M059J (cell line): ENCODE measurements at places on chromosomes 2 and 18.

GRCh38 chr18:48488388-48488850 lies 50.4 kb upstream of the CTIF start:
- DNase-seq, result peak; percentile 98

GRCh38 chr18:73691118-73691517 lies 456.5 kb downstream of the FBXO15 start:
- peak; percentile 79 for DNase-seq

DNA sequence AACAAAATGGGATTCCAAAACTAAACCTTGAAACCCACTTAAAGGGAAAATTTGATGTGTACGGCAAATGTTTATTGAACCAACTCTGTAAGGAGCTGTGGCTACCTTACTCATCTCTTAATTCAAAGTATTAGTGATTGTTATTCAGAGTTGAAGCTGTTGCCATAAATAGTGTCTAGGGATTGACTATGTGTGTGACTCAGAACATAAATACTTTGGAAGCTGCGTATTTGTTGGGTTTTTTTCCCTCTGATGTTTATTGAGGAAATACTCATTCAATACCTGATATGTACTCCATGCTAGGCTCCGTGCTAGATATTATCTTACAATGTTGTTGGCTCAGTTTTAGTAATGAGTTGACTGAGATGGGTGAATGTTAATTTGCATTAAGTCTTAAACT lies 90.4 kb downstream of the PTRHD1 start:
- DNase-seq, result peak; percentile 93

DNA sequence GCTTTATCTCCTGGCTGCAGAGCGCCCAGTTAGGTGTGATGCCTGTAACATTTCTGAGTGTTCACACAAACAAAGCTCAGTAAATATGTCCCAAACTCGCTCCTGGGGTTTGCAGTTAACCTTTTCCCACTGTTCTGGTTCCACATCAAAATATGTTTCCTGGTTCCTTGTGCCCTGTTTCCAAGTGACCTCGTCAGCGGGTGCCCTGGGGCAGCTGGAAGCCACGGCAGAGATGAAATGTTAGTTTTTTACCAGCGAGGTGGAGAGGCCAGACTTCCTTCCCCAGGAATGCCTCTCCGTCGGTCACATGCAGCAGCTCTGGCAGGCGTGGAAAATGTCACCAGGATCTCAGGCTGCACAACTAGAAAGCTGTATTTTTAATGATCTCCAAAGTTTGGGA lies 18.2 kb downstream of the NFATC1 start:
- no peak for DNase-seq

GRCh38 chr2:108533832-108534583 lies at the start of gene LIMS1:
LIMS1 (plus strand) TSS chr2:108534470; CDS start chr2:108534563, 93 bp downstream.
- peak; percentile 93 for DNase-seq

DNA sequence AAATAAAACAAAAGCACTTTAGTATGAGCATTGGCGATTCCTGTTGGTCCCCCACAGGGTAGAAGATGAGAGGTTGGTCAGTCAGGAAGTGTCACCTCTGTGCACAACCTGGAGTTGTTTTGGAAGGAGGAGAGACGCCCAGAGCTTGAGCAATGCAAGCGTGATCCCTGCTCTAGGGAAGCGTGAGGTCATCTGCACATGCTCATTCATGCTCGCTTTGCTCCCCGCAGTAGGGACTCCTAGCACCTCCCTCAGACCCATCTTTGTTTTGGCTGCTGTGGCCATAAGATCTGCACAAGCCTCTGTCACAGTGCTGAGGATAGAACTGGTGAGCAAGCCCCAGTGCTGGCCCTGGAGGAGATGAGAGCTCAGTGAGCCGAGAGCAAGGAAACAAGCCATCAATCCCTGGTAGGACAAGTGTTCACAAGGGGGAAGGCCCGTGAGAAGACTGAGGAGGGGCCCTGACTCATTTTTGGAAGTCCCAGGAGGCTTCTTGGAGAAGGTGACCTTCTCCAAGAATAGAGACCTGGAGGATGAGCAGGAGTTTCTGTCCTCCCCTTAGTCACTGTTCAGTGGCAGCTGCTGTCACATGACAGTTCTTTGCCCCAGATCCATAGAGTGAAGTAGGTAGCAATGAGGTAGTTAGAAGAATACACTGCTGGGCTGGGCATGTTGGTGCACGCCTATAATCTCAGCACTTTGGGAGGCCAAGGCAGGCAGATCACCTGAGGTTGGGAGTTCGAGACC lies 13.3 kb upstream of the ATP8B1 start:
- no peak for DNase-seq

DNA sequence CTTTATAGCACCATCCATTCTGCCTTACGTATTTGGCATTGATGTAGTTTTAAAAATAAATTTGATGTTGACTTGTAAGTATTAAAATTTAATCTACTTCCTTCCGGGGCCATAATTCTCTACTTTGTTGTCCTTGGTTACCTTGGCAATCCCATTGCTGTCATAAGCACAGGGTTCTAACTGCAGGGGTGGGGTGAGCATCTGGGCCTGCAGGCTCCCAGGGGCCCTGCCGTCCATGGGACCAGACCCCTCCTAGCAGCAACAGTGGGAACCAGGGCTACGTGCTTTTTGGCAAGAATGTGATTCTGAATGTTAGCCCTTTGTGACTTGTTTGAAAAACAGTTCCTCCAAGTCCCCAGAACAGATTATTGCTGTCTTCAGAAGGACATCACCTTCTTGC lies 4.9 kb downstream of the ASAP2 start:
- DNase-seq, result no peak

DNA sequence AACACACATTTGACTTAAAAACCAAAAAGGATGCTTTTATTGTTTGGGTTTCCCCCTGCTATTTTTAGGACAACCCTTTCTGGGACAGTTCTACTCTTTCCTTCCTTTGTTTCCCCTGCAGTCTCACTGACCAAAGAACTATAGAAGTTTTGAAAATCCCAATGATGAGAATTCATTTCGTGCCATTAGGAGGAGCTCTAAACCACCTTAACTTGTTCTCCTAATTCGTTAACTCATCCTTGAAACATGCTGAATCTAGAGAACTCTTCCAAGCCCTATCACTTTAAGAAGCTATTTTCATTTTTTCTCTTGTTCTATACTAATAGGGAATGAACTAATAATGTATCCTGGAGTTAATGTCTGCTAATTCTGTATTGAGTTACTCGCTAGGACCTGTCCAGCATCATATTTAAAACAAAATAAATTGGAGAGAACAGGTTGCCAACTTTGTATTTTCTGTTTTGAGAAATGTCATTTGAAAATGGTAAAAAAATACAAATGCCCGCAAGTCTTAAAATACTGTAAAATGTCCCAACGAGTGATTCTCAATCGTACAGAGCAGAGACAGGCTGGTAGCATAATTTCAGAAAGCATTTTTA lies 62.9 kb downstream of the AFTPH start:
- DNase-seq, result peak; percentile 50

GRCh38 chr2:12376025-12376424 lies 340.7 kb upstream of the TRIB2 start:
- DNase-seq, result no peak

GRCh38 chr2:158300394-158300793 lies 156.2 kb downstream of the CCDC148 start:
- DNase-seq, result no peak
